ENCODE measurements at places on chromosomes 6 and 20.

DNA sequence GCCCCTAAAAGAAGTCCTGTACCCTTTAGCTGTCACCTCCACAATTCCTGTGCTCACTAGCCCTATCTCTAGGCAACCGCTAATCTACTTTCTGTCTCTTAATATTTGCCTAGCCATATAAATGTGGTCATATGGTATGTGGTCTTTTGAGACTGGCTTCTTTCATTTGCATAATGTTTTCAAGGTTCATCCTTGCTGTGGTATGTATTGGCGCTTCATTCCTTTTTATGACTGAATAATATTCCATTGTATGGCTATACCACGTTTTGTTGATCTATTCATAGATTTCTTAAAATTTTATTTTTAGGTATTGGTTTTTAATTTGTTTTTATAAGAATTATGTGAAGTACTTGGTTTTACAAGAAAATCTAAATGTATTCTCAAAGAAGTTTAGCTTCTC lies 70.0 kb downstream of the MAP3K4 start:
- DNase-seq = no peak

DNA sequence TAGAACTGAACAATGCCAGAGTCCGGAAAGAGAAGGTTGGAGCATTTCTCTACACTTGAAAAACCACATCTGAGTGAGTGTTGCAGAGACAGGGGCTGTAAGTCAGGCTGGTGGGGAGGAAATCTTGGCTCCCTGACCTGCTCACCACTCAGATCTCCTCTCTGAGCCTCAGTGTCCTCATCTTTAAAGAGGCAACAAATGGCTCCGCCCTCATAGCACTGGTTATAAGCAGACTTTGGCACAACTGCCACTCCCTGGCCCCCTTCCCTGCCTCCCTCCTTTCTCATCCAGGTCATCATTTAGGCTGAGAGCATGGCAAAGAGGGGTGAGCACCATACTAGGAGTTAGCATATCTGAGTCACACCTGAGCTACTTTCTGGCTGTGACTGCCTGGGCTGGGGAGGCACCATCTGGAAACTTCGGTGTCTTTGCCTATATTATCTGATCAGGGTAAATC lies 10.6 kb downstream of the SIRPG start:
- no peak for DNase-seq

DNA sequence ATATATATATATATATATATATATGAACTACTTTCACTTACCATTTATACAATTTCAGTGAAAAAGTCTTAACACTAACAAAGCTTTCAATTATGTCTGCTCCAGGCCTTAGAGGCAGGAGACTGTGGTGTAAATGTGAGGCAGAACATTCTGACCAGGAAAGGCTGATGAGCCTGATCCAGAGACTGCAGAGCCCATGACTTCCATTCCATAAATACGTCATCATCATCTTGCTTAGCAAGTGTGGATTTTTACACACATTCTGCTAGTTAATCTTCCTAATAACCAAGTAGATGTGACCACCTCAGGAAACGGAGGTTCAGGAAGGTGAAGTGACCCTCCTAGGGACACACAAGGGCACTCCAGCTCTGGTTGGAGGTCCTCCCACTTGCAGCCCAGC lies 14.9 kb downstream of the TRERF1 start:
- DNase-seq = no peak

DNA sequence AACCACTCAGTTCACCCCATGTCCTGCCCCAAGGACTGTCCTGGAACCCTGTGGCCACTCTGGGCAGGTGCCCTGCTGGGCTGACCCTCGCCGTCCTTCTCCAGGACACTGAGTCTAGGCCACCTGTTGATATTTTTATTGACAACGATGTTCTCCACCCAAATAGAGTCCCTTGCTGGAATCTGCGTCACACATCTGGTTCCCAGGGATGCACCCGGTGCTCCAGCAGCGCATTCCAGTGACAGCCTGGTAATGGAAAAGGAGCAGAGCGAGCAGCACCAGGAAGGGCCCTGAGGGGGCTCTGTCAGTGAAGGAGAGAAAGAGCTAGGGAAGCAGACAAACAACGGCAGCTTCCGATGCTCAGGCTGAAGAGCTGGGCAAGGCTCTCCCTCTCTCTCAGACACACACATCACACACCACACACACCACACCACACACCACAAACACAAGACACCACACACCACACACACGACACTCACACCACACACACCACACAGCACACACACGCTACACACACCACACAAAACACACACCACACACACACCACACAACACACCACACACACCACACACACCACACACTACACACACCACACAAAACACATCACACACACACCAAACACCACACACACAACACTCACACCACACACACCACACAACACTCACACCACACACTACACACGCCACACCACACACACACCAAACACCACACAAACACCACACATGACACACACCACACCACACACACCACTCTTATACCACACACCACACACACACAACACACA lies 117.9 kb upstream of the THBS2 start:
- DNase-seq = no peak

DNA sequence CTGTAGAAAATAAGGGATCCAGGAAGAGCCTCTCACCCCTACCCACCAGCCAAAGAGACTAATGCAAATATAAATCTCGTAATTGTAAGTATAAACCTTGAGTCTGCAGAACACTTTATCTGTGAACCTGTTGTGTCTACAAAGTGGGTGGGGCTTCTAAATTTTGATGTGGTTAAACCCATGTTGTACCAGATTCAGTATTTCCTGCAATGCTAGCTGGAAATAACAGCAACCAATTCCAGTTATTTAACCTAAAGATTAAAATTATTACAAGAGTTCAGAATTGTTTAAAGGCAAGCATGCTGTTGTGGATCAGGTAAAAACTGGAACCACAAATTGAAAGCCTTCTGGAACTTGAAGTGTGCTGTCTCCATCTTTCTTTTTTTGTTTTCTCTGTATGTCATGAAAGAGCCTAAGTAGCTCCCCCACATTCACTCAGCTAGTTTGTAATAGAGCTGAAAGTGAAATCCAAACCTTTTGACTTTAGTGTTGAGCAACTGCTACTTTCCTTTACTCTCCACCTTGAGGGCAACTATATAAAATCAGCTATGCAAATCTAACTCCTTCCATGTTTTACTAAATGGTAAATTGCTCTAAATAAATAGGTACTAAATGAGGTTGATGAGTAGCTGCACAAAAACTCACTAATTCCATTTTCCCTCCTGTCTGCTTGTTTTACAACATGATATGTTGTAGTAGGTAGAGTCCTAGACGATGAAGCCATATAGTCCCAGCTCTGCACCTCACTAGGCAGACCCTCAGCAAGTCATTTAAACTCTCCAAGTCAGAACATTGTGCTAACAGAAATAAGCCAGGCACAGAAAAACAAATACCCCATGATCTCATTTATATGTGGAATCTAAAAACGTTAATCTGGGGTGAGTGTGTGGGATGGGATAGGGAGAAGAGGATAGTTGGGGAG lies 17.9 kb upstream of the THEMIS start:
- DNase-seq = no peak

GRCh38 chr20:38671186-38671585 lies 53.1 kb upstream of the SLC32A1 start:
- DNase-seq = no peak

DNA sequence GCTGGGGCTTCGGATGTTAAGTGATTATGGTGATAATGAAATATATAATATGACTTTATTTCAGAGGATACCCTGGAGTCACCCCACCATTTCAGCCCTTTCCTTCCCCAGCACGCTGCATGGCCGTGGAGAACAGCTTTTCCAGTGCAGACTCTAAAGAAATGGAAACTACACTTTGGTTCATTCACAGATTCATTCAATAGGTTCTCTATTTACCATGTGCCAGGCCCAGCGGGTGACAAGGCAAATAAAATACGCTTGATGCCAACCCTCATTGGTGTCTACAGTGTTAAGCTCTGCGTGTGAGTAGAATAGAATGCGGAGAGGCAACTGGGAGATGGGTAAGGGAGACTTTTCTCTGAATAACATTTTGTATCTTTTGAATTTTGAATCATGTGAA lies 89.7 kb downstream of the TCP11 start:
- no peak for DNase-seq

- no peak for DNase-seq
Measured at GRCh38 chr6:40011844-40012243, 77.6 kb upstream of the MOCS1 start.

GRCh38 chr6:105733556-105734162 lies 330.8 kb upstream of the PREP start:
- peak; percentile 27 for DNase-seq

- peak; percentile 41 for DNase-seq
Measured at GRCh38 chr6:30169658-30170614, 6.6 kb downstream of the TRIM15 start.

GRCh38 chr6:157774153-157775135 lies 48.6 kb upstream of the SNX9 start:
- no peak for DNase-seq

GRCh38 chr20:36624068-36624943 lies 18.7 kb downstream of the RAB5IF start:
- DNase-seq = no peak

- no peak for DNase-seq
Measured at GRCh38 chr6:122702841-122703240, 76.7 kb upstream of the FABP7 start.

DNA sequence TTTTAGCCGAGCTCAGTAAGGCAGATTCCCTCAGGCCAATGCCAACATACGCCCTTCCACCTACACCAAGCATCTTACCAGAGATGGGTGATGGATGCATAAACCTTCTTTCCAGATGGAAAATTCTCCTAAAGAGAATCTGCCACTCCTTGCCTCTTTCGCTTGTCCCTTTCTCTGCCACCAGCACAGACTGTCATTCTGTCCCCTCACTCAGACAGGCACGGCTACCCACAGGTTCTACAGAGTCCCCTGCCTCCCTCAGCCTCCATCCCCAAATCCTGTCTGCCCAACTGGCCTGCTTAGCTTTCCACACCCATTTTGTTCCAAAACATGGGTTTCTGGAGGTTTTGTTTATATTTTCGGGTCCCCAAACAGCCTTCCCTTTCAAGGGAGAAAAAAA lies 12.7 kb upstream of the FOXF2 start:
- no peak for DNase-seq

GRCh38 chr6:21176197-21176596 lies 417.4 kb upstream of the SOX4 start:
- no peak for DNase-seq

GRCh38 chr20:59776059-59776603 lies 157.3 kb downstream of the SYCP2 start:
- no peak for DNase-seq

GRCh38 chr6:37878150-37878710 lies 58.7 kb downstream of the ZFAND3 start:
- DNase-seq = no peak

DNA sequence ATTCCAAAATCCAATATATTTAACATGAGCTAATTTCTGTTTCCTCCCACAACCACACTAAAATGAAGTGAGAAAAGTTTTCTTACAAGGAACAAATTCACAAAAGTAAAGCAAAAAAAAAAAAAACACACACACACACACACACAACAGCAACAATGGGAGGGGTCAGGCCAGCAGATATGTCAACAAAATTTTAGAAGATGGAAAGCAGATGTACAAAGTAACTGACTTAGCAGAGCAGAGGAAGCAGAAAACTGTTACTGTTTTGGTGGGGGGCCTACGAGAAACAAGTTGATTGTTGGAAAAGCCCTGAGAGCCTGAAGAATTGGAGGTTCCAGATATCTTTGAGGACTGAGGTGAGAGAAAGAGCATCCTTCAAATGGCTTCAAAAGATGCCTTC lies 11.7 kb downstream of the EPB41L2 start:
- DNase-seq = no peak

DNA sequence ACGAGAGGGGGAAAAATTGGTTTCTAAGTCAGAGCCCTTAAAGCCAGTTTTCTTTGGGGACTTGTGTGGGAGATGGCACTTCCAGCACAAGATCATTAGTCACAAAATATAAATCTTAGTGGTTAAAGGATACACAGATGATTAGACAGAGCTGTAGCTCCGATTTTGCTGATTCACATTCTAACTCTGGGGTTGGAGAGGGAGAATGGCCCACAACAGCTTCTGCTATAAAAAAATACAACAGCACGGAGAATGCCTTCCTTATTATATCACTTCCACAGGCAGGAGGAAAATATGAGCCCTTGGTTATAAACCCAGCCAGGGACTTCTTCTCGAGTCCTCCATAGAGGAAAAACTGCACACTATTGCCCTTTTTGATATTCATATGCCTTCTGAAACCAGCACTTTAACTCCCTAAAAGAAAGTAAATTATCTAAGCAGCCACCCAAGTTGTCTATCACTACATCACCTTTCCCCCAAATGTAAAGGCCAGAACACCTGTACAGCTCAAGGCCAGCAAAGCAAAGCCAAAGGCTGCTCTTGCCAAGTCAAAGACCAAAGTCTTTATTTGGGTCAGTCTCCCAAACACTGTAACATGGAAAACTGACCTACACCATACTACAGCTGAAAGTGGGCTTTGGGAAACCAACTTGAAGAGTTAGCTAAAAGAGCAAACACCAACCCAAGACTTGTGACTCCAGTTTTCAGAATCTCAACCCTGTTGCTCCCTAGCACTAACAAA lies 10.4 kb downstream of the MRPL14 start:
- DNase-seq = peak; percentile 86

- no peak for DNase-seq
Measured at GRCh38 chr20:8805737-8806442, 263.0 kb upstream of the PLCB4 start.

- DNase-seq = no peak
Measured at GRCh38 chr20:32534661-32535240, 50.4 kb downstream of the NOL4L start.

- DNase-seq = no peak
Measured at GRCh38 chr6:90369651-90370050, 73.0 kb upstream of the BACH2 start.

- no peak for DNase-seq
Measured at GRCh38 chr6:7050004-7050403, 57.8 kb upstream of the RREB1 start.

DNA sequence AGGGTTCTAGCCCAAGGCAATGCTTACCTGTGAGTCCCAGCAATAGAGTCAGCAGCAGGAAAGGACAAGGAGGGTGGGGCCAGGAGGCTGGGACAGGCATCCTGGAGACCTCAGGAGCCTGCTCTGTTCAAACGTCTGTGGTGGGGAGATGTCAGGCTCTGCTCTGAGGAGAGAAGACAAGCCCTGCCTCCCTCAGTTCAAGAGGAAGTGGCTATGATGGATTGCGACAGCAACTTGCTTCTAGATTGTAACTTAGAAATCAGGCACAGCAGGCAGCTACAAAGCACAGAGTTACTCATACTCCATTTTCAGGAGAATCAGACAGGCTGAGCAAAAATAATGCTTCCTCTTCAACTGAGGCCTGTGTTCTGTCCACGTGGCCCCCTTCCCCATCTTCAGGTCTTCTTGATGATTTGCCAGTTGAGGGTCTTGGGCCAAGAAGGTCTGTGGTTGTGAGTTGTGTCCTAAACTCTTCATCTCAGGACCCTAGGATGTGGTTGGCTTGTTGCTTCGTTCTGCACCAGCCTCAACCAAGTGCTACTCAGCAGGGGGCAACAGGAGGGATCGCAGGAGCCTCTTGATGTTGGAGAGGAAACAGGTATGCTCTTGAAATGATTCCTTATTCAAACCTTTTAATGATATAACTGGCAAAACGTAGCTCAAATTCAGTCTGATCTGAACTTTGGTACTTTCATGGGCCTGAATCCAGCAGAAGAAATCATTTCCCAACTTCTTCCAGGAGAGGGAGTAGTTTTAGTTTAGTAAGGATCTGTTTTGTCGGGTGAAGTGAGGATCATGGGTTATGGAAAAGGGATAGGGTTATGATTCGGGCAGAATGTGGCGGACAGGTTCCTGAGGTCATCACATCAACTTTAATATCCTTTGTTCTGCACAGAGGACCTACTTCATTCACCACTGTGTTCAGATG lies 31.0 kb downstream of the SIRPB1 start:
- no peak for DNase-seq

- DNase-seq = no peak
Measured at GRCh38 chr6:67883500-67884366, 751.3 kb upstream of the ADGRB3 start.
